Kidney epithelial cell (primary cell): ENCODE measurements at places on chromosomes 6 and 20. TPM values are rescaled to one million over a fixed set of nuclear protein-coding genes. Genes with fewer than 3 reads are reported as not detected.
A peak's percentile ranks its signal among the peaks of the same experiment; 100 is the strongest.

- no peak for DNase-seq
Measured at GRCh38 chr20:10490706-10491105, 55.6 kb downstream of the SLX4IP start.

Gene OLIG3
- total RNA-seq: not detected in 2 replicates

GRCh38 chr20:25544311-25544710, 41.0 kb downstream of the NINL start:
- no peak for DNase-seq

DNA sequence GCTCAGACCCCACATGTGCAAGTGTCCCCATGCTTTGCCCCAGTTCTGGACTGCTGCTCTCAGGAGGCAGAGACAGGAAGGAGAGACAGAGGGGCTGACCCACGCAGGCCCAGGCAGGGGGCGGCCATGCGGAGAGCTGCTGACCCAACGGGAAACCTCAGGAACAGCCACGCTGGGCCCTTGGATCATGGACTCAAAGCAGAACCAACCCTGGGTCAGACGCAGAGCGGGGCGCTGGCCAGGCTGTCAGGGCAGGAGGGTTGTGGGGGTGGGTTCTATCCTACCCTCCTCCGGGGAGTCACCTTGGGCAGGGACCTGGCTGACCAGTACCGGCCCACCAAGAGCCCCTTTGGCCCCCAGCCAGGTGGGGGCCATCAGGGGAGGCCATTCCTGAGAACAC, 2.0 kb downstream of the KCNQ2 start:
- no peak for DNase-seq

- DNase-seq: no peak
Measured at GRCh38 chr20:12790859-12791258, 217.9 kb upstream of the SPTLC3 start.

DNA sequence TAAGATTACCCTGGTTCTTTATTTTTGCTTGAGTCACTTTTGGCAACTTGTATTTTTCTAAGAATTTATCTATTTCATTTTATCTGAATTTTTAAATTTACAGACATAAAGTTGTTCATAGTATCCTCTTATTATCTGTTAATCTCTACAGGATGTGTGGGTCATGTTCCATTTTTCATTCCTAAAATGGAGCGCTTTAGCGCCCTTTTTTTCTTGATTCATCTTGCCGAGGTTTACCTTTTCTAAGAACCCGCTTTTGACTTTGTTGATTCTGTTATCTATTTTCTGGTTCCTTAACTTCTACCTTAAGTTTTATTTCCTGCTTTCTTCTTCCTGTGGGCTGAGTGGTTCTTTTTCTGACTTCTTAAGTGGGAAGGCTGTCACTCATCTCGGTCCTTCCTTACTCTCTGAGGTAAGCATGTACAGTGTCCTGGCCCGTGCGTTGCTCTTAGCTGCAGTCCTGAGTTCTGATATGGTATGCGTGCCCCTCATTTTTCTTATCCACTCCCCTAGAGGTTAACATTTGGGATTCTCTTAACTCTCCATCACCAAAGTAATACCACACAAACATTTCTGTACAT, 399.8 kb downstream of the CDC5L start:
- DNase-seq: no peak

- DNase-seq: no peak
Measured at GRCh38 chr20:23167431-23167830, 81.3 kb upstream of the CD93 start.

GRCh38 chr6:4358414-4359107, 223.2 kb upstream of the ECI2 start:
- DNase-seq: peak; percentile 100

DNA sequence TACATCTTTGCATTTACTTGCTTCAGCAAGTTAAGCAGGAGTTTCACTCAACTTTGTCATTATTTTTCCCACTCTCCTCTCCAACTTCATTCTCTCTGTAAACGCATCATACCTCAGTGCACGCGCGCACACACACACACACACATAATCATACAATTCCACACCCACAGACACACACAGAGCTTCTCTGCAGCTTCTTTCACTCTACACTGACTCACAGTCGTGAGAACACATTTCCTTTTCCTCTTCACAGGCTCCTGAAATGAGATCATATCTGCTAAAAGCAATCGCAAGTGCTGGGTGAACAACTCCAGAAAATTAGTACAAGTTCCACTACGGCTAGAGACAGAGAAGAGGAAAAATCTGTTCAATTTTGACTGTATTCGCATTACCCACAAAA, 215.4 kb downstream of the PTPRT start:
- DNase-seq: no peak

DNA sequence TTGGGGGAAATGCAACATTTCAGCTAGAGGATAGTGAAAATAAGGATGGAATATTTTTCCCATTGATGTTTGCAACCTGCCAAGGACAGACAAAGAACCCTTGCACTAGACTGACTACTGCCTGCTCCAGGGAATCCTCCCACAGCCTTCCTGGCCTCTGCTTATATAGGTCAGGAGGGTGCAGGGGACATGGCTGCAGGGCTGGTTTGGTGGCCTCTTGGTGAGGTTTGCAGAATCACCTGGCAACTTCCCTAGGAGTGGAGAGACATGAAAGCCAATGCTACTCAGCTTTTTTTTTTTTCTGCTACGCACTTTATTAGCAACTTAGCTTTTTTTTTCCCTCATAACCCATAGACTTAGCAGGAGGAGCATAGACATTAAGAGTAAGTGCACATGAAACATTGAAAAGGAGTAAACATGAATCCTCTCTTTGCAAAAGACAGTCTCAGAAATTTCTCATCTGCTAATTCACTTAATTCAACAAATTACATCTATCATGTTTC, 39.8 kb upstream of the CDYL start:
- DNase-seq: no peak

Gene CGA
- total RNA-seq: not detected in 2 replicates

DNA sequence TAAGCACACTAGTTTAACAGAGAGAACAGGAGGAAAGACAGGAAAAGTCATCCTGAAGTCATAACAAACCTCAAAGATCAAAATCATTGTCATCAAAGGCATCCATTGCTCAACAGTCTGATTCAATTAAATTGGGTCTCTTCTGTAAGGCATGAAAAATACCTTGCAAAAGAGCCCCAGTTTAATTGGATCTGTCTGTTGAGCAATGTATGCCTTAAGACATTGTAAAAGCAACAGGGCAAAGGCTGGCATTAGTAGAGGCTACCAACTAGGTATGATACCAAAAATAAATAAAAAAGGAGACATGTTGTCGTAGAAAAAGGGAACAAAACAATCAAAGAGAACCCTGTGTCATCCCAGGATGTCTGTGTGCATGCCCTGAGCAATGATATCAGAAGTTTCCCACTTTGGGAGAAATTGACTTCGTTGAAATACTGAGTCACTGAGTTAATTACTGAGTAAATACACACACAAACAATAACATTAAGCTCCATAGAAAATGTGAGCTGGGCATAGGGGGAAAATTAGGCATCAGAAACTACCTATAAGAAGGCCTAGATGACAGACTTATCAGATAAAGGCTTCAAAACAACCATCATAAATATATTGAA, 1013.8 kb upstream of the CITED2 start:
- no peak for DNase-seq

GRCh38 chr20:61662226-61662967, 403.3 kb downstream of the TAF4 start:
- no peak for DNase-seq

- DNase-seq: no peak
Measured at GRCh38 chr6:107563694-107564588, 74.0 kb downstream of the SOBP start.

- DNase-seq: no peak
Measured at GRCh38 chr6:72856801-72857200, 234.9 kb downstream of the KCNQ5 start.

Gene PNPLA1
- total RNA-seq: not detected in 2 replicates
